ENCODE measurements at places on chromosomes 4 and X.
A peak's percentile ranks its signal among the peaks of the same experiment; 100 is the strongest.

DNA sequence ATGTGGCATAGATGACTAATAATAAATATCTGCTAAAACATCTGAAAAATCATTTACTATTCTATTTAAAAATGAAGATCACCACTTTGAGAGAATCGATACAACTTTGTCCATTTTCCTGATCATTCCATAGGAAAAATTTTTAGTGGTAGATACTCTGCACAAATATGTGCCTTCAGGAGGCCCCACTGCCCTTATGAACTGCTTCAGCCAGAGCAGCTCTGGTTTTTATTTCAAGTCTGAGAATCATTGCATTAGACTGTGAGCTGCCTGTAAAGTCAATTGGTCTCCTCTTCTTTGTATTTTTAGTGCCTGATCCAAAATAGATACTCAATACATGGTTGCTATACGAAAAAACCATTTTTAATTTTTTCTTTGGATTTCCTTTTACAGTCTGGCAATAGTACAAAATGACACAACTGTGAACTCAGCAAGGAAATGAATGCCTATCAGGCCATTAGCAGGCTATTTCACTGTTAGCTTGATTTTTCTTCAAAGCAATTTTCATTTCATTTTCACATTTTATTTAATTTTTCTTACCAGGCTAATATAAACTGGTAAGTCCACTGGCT is 69.1 kb downstream of the SHISA3 start:
- DNase-seq = no peak

DNA sequence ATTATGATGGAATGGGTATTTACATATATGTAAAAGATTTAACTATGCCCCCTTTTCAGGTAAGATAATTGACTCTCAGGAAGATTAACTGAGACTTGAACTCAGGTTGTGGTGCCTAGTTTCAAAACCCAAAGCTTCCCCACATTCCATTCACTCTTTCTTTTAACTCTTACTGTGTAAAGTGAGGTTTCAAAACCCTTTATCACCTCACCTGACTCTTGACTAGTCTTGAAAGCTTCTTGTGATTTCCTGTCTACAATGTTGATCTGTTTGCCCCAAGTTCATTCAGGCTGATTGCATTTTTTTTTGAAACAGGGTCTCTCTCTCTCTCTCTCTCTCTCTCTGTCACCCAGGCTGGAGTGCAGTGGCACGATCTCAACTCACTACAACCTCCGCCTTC is 40.5 kb upstream of the RAPGEF2 start:
- DNase-seq = no peak

GRCh38 chrX:68133181-68133580 is 300.1 kb downstream of the OPHN1 start:
- DNase-seq = no peak

- DNase-seq = peak; percentile 61
These were observed 40.0 kb downstream of the RIPPLY1 start for GRCh38 chrX:106862972-106863688.

DNA sequence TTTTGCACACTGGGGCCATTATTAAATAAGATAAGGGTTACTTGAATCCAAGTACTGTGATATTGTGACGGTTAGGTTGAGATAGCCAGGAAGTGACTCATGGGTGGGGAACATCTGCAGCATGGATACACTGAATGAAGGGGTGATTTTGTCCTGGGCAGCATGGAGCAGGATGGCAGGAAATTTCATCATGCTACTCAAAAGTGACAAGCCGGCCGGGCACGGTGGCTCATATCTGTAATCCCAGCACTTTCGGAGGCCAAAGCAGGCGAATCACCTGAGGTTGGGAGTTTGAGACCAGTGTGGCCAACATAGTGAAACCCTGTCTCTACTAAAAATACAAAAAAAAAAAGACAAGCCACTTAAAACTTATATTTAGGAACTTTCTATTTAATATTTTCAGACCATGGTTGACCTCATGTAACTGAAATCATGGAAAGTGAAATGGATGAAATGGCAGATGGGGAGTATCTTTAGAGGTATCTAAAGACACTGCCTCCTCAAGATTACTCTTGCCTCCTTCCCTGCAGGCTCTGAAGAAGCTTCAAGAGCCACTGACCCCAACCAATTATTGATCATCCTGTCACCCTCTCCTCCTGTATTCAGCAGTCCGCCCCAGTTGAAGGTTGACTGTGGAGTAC is 3.9 kb upstream of the TRIM60 start:
- DNase-seq = no peak

DNA sequence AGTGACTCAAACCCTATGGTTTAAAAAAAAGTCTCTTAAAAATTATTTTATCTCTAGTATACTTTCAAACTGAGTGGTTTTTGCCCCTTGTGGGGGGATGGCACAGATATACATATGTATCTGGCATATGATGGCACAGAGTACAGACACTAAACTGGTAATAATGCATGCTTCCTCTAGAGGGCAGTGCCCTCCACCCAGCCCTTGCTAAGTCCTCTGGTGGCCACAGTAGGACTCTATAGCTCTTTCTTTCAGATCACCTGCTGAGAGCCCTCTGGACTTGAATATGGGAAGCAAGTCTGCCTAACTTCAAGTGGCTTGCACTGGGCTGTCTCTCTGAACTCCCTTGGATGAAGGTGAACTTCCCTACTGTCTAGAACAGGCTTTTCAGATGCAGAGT is 66.3 kb downstream of the TSPAN7 start:
- DNase-seq = peak; percentile 58

DNA sequence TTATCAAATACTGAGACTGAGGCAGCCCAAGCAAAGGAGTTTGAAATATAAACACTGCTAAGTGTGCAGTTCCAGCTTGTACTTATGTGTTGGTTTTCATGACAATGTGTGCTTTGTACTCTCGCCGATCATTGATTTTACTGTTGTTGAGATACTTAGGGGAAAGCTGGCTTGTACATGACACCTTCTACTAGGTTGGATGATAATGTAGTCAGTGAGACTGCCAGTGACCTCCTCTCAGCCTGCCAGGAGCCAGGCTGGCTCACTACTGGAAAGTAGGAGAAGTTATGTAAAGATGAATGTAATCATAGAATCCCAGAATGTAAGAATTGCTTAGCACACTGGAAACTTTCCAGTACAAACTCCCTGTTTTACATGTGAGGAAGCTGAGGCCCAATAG is 132.0 kb downstream of the AFF2 start:
- no peak for DNase-seq

DNA sequence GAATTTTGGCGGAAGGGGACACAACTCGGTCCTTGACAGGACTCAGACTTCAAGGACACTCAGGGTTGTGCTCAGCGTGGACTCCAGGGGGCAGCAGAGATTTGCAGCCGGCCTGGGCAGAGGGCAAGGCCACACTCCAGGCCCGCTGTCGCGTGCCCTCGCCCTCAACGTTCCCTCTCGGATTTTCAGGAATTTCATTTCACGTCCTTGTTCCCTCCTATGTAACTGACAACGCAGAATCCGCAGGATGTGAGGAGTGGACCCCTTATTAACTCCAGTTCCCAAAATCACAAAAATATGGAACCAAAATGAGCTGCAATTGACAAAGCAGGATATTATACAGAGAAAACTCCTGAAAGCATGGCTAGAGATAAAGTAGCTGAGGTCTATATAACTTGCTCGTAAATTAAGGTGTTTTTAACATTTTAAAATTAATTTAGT is 21.0 kb upstream of the DCTD start:
- peak; percentile 76 for DNase-seq

GRCh38 chr4:109930872-109931271 is 18.2 kb downstream of the EGF start:
- no peak for DNase-seq

- no peak for DNase-seq
These were observed 52.2 kb downstream of the HTT-AS start for GRCh38 chr4:3022112-3022511.

GRCh38 chr4:157143369-157143768 is 67.4 kb downstream of the GLRB start:
- DNase-seq = no peak

DNA sequence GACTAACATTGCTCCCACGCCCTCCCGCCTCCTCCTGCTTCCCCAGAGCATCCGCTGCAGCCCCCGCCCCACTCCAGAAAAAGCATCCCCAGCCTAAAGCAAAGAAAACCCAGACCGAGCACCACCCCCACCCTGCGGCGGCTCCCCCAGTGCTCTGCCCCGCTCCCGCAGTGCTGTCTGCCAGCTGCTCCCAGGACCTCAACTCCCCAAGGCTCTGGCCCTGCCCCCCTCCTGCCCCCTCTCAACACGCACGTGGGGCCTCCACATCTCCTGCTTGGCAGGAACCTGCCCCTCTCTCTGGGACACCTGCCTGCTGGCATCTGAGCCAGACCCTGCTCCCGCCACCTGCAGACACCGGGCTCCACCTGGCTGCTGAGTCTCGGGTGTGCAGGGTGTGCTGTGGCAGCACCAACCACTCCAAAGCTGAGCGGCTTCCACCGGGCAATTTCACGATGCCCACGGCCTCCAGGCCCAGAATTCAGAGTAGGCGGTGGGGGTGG is 79.4 kb downstream of the FAM53A start:
- no peak for DNase-seq

- no peak for DNase-seq
These were observed 110.1 kb downstream of the GBA3 start for GRCh38 chr4:22802876-22803275.

DNA sequence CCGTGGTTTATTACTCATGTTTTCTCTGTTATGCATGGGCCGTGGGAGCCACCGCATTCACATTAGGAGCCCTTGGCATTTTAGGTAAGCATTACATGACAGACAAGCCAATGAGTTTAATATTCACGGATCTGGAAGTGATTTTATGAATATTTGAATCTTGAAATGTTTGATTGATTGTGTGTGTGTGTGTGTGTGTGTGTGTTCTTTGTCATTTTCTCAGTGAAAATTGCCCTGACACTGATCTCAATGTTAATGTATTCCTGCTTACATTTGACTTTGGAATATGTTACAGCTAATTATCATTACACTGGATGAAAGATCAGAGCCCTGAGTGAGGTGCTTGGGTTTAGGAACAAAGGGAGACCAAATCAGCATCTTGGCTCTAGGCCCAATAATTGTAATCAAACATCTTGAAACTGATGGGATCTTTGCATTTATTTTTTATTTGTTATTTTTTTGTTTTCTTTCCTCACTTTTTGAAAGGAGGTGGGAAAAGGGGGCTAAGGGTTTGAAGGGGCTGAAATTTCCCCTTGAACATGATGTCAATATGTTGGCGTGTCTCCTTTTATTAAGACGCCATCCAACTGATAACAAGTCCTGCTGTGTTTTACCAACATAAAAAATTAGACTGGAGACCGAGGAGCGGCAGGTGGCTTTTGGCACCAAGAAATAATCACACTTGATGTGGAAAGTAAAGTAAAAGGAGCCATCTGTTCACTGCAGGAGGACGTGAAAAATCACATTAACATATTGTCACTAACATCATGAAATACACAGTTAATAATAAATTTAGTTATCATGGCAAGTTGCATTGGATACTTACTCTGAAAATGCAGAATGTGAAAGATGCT is 5.2 kb upstream of the GK2 start:
- no peak for DNase-seq

DNA sequence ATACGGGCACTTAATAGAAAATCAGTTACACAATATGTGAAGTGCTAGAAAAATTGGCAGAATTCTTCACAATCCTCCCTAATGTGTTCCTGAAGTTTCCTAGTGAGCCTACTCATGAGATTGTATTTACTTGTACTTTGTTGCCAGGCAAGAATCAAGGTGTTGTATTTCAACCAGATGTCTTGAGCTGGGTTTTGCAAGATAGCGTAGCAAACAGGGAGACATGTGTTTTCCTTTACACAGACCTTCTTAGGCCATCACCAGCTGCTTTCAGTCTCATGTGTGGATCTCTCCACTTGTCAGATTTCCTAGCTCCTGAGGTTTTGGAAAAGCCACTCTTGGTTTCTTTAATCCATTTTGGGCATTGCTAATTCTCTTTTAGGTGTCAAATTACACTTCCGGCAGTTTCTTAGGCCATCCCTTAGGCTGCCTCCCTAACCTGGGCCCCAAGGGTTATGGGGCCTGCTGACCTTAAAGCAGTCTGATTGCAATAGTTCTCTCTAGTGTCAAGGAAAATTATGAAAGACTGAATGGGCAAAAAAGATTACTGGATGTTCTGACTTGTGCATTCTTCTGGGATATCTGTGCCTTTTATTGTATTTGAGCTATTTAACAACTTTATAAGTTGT is 12.2 kb upstream of the EDA start:
- no peak for DNase-seq

- no peak for DNase-seq
These were observed 26.5 kb downstream of the BOD1L1 start for GRCh38 chr4:13601048-13601447.

DNA sequence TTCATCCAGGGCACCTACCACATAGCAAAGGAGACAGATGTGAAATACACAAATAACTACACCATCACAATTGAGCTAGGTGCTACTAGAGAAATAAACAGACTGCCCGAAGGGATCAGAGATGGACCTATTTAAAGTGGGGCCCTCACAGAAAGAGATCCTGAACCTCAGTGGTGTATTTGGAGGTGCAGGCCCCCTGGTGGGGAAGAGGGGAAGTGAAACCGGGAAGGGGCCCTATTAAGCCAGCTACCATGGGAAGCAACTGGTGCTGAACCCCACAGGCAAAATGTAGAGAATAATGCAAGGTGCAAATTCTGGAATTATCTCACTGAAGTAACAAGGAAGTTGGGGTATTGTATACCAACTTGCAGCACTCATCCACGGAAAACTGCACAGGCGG is 78.6 kb upstream of the FAM9A start:
- peak; percentile 15 for DNase-seq

DNA sequence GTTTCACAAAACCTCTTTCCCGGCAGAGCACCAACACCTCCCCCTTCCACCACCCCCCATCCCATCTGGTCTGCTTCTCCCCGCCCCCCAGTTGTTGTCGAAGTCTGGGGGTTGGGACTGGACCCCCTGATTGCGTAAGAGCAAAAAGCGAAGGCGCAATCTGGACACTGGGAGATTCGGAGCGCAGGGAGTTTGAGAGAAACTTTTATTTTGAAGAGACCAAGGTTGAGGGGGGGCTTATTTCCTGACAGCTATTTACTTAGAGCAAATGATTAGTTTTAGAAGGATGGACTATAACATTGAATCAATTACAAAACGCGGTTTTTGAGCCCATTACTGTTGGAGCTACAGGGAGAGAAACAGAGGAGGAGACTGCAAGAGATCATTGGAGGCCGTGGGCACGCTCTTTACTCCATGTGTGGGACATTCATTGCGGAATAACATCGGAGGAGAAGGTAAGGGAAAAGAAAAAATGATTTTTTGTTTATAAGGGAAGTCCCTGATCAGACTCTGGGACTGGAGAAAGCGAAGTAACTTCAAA is at the start of gene PDGFRA:
TSS of gene PDGFRA (plus strand) at position 333 of the 541 bp plus-strand sequence. CDS start 29,476 bp downstream, outside the sequence.
- no peak for DNase-seq

GRCh38 chrX:43643201-43643600 is 12.9 kb upstream of the MAOA start:
- DNase-seq = no peak

- DNase-seq = no peak
These were observed 12.4 kb downstream of the BOD1L1 start for GRCh38 chr4:13615161-13615560.

DNA sequence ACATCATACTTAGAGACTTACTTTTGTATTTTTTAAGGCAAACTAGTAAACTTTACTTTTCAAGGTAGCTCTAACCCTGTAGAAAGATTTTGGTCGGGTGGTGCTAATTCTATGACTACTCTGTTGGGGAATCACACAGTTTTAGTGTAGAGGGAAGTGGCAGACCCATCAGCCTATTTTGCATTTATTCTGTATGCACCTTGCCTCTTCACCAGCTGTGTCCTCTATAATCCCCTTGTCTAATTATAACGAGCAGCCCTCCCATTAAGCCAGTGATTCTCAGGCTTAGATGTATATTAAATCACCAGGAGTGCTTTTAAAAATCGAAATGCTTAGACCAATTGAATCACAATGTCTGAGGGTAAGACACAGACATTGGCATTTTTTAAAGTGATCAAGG is 78.1 kb downstream of the GALNT7 start:
- DNase-seq = no peak

GRCh38 chr4:133372699-133373098 is 223.6 kb downstream of the PCDH10 start:
- DNase-seq = no peak
